Activated T-helper 9 cell treated with anti-CD3 and anti-CD28 coated beads, Interleukin-2, amount 50 U/mL, for 16 hours (primary cell): ENCODE measurements at places on chromosomes 3 and 15.

GRCh38 chr3:94234177-94234788, 171.4 kb downstream of the NSUN3 start:
- no peak for DNase-seq

DNA sequence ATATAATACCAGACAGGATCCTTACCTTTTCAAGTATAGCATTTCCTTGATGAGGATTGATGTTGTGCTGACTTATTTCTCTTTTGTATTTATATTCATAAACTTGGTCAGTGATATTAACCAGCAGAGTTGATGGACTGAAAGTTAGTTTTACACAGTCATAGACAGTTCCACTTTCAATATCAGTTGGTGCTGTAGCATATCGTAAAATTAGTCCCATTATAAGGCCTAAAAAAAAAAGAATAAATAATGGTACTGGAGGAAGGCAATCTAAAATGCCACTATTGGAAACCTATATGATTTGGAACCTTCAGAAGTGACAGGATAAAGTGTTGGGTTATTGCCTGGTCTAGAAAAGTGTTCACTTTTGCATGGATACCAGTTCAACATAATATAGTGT, 16.3 kb downstream of the SLC9A9 start:
- no peak for DNase-seq

- DNase-seq, result no peak
These were observed 26.5 kb downstream of the PLXND1 start for GRCh38 chr3:129579991-129580390.

DNA sequence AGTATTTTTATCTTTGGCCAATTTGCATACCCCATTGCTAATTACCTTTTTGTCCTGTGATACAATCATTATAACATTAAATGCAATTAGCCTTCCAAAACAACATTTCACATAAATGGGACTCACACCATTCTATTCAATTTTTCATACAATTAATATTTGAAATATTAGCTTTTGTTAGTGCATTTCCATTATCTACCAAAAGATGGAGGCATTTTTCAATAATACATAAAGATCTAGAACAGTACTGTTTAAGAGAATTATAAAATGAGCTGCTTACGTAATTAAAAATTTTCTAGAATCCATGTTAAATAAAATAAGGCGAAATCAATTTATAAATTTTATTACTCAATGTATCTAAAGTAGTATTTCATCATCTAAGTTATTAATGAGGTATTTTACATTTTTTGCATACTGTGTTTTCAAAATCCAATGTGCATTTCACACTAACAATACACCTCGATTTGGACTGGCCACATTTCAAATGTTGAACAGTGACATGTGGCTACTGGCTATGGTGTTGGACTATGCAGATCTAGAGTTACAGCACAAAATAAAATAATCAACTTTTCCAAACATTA, 74.3 kb downstream of the TJP1 start:
- DNase-seq, result no peak

DNA sequence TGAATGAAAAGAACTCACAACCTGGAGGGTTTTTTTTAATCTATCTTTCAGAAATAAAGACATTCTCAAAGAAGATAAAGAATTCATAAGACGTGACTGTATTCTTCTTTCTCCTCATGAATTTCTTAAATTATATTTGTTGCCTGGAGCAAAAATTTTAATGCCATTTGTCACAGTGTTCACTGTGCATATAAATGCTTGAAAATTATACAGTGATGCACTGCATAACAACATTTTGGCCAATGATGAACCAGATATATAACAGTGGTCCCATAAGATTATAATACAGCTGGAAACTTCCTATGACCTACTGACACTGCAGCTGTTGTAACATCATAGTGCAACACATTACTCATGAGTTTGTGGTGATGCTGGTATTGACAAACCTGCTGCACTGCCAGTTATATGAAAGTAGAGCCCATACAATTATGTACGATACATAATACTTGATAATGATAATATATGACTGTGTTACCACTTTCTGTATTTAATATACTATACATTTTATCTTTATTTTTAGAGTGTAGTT, 67.3 kb downstream of the P2RY1 start:
- DNase-seq, result no peak

DNA sequence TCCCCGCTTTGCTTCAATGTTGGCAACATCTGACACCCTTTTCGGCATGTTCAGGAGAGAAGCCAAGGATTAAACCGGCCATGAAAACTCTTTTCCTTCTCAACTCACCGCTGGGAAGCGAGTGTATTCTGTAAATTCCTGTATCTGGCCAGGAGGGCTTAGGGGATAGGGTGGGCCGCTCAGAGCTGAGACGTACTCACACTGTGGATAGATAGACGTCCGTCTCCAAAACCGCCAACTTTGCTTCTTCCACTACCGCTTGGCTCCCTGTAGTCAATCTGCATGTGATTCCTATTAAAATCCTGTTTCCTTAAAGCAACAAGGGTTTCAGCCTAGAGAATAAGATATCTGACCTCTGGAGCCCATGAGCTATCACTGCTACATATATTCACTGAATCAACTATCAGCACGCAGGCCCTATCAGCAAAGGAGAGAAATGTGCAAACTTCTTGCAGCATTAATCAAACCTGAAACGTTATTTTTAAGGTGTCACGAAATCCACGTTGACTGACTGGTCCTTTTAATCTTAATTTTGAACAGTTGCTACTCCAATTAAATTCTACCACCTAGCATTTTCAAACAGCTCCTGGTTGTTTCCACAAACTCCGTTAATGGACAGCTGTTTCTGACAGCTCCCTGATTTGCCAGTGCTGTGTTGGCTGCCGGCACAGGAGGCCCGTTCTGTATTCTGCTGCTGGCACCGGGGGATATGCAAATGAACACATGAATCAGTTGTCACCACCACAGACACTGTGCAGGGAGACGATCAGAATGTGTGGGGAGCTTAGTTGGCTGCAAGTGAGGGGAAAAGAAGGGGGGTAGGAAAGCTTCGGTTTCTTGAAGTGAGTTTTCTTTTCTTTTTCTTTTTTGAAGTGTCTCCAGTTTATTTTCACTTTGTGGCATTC, 438.9 kb upstream of the ARRDC4 start:
- no peak for DNase-seq
